ENCODE measurements at places on chromosomes 12 and 14.

GRCh38 chr14:29576927-29577326 lies 350.7 kb downstream of the PRKD1 start:
- DNase-seq: no peak

- DNase-seq: no peak
Observed at GRCh38 chr12:109997393-109997792, 1.2 kb upstream of the GIT2 start.

DNA sequence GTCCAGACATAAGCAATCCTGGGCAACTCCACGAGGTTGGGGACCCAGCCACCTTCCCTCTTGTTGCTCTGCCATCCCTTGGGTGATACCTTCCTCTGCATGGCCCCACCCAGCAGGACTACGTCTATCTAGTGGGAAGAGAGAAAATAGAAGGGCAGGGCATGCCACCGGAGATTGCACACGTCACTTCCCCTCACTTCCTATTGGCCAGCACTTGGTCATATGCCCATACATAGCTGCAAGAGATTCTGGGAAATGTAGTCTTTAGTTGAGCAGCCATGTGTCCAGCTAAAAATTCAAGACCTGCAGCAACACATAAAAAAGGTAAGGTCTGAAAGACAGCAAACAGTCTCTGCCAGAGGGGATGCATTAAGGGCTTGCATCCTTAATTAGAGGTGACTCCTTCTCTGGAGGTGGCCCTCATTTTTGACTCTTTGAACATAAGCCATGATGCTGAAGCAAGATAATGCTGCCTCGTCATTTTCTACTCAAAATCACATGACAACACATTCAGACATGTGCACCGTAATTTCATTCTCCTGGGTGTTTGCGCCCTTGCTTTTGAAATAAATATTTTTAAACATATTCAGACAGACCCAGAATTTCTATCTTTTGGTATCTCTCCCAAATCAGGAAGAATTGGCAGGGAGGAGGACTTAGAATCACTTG lies 91.8 kb upstream of the PWP1 start:
- DNase-seq: no peak

DNA sequence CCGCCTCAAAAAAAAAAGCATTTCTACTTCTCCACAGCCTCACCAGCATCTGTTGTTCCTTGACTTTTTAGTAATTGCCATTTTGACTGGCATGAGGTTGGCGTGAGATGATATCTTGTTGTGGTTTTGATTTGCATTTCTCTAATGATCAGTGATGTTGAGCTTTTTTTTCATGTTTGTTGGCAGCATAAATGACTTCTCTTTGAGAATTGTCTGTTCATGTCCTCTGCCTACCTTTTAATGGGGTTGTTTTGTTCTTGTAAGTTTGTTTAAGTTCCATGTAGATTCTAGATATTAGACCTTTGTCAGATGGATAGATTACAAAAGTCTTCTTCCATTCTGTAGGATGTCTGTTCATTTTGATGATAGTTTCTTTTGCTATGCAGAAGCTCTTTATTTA lies 182.9 kb downstream of the FOXG1 start:
- DNase-seq: no peak

DNA sequence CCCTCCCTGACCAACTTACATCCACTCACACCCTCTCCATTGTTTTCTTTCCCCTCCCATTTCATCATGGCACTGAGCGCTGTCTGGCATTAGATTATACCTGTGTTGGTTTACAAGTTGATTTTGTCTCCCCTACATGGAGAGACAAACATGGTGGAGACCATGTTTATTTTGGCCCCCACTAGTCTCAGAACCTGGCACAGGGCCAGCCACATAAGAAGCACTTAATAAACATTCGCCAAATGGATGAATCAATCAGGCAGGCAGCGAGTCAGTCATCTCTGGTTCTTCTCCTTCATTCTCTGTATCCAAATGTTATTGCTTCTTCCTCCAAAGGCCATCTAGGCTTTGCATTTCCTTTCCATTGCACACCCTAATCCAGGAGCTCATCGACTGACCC lies 177.4 kb downstream of the DPF3 start:
- DNase-seq: no peak

GRCh38 chr12:62879691-62880090 lies 55.3 kb downstream of the PPM1H start:
- DNase-seq: no peak

- peak; percentile 70 for DNase-seq
Observed at GRCh38 chr14:101843665-101844064, 82.2 kb downstream of the PPP2R5C start.

GRCh38 chr14:99431986-99432385 lies 48.7 kb downstream of the SETD3 start:
- DNase-seq: no peak

DNA sequence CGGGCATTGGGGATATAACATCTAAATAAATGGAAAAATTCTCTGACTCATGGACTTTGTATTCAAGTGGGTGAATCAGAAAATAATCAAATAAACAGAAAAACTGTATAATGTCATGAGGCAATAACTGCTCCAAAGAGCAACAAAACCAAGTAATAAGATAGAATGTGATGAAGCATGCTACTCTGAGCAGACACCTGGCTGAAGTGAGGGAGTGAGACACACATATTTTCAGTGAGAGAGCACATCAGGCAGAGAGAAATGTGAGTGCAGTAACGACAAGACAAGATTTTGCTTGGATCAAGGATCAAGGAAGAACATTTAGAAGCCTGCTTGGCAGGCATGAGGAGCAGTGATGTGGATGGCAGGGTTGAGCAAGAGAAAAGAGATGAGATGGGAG lies 75.8 kb upstream of the CCDC91 start:
- DNase-seq: no peak

DNA sequence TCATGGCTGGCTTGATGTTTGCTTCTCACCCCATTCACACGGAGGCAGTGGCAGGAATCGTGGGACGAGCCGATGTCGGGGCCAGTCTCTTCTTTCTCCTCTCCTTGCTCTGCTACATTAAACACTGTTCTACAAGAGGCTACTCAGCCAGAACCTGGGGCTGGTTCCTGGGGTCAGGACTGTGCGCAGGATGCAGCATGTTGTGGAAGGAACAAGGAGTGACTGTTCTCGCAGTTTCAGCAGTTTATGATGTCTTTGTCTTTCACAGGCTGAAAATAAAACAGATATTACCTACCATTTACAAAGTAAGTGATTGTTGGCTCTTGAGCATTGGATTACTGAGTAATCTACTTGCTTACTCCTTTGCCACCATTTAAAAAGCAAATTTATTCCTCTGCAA lies 170.6 kb downstream of the TMTC2 start:
- DNase-seq: no peak

- no peak for DNase-seq
Observed at GRCh38 chr12:85448548-85449139, 168.6 kb downstream of the ALX1 start.

GRCh38 chr14:90795744-90796143 lies 20.5 kb downstream of the TTC7B start:
- DNase-seq: no peak

GRCh38 chr14:78933948-78934524 lies 763.9 kb downstream of the NRXN3 start:
- DNase-seq: no peak

DNA sequence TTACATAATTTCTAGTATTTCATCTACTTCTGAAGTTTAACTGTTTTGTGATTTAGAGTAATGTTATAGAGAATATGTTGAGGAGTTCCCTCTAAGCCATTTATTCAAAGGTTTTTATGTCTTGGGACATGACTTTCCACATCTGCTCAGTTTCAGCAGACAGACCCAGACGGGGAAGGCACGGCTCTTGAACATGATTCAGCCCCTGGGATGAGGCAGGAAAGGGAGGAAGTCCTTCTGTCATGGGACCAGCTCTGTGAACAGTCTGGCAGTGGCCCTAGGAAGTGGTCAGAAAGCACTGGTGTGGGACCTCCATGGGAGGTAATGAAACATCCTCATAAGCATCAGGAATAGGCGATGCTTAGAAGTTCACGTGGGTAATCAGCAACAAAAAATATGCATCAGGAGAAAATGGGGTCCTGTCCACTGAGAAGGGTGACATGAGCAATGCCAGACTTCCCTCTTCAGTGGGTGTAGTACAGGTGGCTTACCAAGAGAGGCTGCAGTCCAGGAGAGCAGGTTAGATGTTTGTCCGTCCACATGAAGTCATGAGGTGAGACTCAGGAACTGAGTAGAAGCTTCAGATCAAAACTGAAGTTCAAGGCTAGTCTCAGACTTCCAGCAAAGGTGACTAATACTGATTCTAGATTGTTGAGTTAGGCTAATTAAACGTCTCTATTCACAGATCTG lies 248.5 kb downstream of the IPO8 start:
- no peak for DNase-seq

GRCh38 chr14:96979611-96980074 lies 182.5 kb downstream of the VRK1 start:
- no peak for DNase-seq

- no peak for DNase-seq
Observed at GRCh38 chr12:57434517-57435223, at the start of gene INHBC. TSS of gene INHBC (plus strand) at chr12:57434784. CDS start at chr12:57434887, 103 bp downstream.

- no peak for DNase-seq
Observed at GRCh38 chr14:99633918-99634317, 11.0 kb upstream of the HHIPL1 start.

DNA sequence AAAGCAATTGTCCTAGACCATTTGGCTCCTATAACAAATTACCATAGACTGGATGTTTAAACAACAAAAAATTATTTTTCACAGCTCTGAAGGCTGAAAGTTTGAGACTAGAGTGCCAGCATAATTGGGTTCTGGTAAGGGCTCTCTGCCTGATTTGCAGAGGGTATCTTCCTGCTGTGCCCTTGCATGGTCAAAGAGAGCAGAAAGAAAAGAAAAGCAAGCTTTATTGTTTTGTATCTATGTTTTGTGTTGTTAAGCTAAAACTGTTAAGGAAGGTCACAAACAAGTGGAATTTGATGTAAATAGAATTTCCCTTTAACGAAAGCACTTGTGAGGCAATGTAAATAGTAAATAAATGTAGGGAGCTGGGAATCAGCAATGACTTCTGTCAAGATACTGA lies 1031.0 kb upstream of the ATXN7L3B start:
- DNase-seq: no peak

- DNase-seq: no peak
Observed at GRCh38 chr12:5988088-5988487, 43.0 kb upstream of the ANO2 start.

GRCh38 chr14:30129807-30130206 lies 202.2 kb upstream of the PRKD1 start:
- DNase-seq: no peak

DNA sequence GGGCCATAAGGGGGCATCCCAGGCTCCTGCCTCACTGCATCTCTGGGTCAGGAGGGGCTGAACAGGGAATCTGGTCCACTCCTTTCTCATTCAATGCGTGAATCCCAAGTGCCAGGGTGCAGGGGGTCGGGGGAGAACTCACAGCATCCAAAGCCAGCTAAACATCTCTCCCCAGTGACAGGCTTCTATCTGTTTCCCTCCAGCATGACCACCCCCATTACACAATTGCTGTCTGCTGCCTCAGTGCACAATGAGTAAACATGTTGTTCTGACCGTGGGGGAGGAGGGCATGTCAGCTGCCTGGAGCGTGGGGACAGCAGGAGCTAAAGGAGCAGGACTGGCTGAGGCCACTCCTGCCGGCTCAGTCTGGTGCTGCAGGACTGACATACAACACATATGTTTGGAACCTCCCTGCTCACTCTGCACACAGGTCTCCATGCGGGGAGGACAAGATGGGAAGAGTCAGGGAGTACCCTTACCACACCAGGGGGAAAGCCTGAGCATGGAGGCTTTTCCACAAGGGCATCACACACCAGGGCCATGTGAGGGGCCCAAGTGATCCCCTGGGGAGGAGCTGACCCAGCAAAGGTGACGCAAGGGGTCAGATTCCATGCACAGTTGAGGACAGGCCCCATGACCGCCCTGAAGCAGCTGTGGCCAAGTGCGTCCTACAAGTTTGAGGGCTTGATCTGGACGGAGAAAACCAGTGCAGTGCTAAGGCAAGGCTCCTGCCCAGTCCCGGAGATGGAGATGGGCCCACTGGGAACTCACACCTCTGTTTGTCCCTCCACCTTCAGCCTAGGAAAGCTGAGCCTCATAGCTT lies 1.4 kb downstream of the TNS2 start:
- DNase-seq: no peak

DNA sequence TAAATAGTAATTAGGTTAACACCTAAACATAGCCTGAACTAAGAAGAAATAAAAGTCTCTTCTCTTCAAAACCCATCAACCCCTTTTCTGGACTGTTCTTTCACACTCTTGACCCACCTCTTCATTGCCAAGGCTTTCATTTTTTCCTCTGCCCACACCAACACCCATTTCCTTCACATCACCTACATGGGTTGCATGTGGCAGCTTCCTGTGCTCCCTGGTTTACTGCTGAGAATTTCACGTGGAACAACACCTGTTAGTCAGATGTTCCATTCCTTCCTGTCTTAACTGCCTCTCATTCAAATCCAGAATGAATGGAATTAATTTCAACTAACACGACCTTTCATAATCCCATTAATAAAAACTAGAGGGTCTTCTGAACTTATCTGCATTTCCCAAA lies 157.3 kb downstream of the BCAT1 start:
- no peak for DNase-seq

DNA sequence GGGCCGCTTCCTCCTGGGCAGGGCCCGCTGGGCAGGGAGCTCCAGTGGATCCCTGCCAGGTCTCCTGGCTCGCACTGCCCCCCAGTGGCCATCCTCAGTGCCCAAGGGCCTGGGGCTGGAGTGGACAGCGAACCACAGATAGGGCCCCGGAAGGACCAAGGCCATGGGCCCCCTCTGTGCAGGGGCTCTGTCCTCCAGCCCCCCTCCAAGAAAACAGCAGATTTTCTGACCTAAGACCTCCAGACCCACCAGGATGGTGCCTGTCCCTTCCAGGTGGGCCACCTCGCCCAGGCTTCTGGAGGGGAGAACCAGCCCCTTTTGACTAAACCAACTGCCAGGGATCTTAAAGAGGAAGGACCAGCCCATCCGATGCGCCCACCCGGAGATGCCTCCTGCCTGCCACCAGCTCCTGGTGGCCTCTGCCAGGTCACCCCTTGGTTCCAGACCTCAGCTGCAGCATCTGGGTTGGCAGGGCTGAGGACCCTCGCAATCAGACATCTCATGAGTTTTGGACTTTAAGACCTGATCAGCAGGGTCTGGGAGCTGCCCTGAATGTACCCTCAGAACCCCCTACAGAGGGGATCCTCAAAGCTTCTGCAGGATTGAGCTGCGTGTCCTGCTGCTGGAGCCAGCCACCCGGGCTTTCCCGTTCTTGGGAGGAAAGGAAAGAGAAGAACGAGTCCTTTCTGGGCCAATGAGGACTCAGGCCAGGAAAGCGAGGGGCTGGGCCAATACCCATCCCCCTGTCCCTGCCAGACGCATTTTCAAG lies 325.8 kb upstream of the DIO3 start:
- DNase-seq: peak; percentile 44
